ENCODE measurements at places on chromosomes 2 and 18.

DNA sequence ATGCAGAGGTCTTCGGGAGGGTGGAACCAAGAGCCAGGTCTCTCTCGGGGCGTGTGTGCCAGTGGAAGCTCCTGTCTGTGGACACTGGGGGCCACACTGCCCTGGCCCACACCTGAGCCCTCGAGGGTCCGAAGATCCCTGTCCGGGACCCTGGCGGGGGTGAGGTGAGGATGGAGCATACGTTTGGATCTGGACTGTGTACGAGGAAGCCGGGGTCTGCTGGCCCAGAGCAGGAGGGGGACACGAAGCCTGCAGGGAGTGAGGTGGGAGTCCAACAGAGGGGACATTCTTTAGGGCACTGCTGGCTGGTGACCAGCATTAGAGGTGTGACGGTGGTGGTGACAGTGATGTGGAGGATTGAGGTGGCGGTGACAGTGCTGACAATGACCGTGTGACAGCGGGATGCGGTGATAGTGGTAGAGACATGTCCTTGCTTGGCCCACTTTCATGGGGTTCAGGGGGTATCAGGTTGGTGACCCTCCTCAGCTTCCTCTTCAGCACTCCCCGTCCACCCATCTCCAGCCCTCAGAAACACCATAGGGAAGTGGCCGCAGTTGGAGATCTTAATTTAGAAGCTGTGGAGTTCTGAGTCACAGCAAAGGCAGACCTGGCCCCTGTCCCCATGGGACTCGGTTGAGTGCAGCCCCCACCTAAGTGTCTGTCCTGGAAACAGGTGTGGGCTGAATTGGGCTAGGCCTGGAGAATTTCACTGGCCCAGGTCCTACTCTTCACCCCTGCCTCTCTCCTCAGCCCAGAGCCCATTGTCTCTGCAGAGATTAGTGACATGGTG, 252.0 kb downstream of the DYSF start:
- DNase-seq: no peak

- no peak for DNase-seq
These were observed 4.5 kb downstream of the SLC14A2 start for GRCh38 chr18:45619826-45620201.

DNA sequence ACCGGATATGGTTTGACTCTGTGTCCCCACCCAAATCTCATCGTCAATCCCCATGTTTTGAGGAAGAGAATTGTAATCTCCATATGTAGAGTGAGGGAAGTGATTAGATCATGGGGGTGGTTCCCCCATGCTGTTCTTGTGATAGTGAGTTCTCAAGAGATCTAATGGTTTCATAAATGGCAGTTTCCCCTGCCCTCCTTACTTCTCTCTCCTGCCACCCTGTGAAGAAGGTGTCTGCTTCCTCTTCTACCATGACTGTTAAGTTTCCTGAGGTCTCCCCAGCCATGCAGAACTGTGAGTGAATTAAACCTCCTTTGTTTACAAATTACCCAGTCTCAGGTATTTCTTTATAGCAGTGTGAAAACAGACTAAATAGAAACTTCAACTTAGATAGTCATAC, 69.5 kb downstream of the SESTD1 start:
- DNase-seq: peak; percentile 36

- DNase-seq: peak; percentile 63
These were observed 301.3 kb downstream of the ZNF407 start for GRCh38 chr18:74898965-74899364.

GRCh38 chr18:62420151-62420512, 95.0 kb downstream of the TNFRSF11A start:
- peak; percentile 48 for DNase-seq

All from inflammatory macrophage treated with lipopolysaccharide for 4 hours (primary cell).